ENCODE measurements at places on chromosomes 1 and 21.

GRCh38 chr1:145758116-145758515, 38.8 kb downstream of the CD160 start:
- no peak for DNase-seq

GRCh38 chr1:116260621-116261020, 112.4 kb upstream of the ATP1A1 start:
- no peak for DNase-seq

DNA sequence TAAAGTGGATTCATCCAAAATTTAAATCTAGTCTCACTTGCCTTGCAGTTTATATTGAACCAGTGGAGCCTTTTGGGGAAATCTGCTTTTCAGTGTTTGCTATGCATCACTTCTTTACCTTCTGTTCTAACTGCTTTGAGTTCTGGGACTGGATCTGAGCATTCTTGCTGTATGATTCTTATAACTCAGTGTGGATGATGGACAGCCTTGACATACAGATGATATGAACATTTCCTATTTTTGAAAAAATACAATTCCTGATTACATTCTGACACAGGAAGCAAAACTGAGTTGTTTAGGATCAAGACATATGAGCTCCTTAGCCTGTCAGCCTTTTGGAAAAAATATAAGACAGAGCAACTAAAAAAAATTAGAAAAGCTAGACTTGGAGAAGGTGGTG, 115.2 kb downstream of the DISP1 start:
- DNase-seq: no peak

GRCh38 chr21:38420140-38420539, 78.1 kb downstream of the ERG start:
- no peak for DNase-seq

GRCh38 chr1:185291652-185292051, 25.4 kb downstream of the IVNS1ABP start:
- DNase-seq: no peak

DNA sequence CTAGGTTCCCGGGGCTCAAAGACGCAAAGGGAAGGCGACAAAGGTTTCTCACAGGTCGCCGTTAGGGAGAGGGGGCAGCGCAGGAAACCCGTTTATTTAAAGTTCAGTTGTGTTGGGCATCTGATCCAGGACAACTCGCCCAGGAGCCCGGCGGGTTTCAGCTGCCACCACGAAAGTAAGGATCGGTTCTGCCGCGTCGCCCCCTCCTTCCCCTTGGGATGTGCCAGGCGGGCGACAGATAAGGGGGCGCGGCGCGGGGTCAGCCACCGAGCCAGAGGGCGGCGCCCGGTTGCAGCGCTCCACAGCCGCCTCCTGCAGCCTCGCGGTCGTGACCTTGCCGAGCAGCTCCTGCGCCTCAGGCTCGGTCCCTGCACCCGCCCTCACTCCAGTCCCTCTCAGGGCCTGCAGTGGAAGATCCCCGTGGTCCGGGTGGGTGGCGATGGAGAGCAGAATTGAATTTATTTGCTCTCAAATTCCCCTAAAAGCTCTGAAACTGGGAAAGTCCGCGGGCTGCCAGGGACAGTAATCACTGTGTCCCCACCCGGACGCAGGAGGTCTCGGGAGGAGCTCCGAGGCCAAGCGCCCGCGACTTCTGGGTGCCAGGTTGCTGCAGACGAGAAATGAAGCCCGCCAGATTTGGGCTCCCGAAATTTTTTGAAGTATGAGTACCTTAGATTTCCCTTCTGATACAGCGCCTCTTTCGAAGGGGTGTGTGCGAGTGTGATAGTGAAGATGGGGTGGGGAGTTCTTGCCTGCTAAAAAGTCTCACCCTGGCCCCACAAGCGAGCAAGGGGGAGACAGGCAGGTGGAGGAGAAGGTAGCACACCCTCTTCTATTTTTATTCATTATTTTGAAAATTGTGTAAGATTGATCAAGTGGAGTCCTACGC, 28.4 kb upstream of the NFIA start:
- no peak for DNase-seq

GRCh38 chr1:167251472-167251871, 30.8 kb downstream of the POU2F1 start:
- no peak for DNase-seq

- DNase-seq: no peak
Measured at GRCh38 chr21:21864321-21864840, 866.2 kb downstream of the NCAM2 start.

GRCh38 chr1:167643441-167643840, 13.4 kb downstream of the RCSD1 start:
- no peak for DNase-seq

DNA sequence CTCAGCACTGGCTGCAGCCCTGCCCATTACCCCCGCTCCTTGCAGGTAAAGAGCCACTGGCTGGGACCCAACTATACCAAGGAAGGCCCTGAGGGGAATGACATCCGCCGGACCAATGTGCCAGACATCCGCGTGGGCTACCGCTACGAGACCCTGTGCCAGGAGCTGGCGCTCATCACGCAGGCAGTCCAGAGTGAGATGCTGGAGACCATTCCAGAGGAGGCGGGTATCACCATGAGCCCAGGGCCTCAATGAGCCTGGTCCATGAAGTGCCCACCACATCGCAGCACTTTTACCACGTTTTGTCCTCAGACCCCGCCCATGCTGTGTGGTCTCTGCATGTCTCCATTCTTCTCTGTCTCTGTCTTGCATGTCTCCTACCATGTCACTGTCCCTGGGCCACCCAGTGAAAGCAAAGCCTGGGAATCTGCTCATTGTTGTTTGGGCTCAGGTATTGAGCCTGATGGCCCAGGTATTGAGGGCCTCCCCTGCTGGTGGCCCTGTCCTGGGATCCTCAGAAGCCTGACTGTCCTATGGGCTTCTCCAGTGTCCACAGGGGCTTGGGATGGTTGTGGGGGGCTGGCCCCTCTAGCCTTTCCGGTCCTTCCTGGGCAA, 11.4 kb downstream of the AMPD2 start:
- no peak for DNase-seq

DNA sequence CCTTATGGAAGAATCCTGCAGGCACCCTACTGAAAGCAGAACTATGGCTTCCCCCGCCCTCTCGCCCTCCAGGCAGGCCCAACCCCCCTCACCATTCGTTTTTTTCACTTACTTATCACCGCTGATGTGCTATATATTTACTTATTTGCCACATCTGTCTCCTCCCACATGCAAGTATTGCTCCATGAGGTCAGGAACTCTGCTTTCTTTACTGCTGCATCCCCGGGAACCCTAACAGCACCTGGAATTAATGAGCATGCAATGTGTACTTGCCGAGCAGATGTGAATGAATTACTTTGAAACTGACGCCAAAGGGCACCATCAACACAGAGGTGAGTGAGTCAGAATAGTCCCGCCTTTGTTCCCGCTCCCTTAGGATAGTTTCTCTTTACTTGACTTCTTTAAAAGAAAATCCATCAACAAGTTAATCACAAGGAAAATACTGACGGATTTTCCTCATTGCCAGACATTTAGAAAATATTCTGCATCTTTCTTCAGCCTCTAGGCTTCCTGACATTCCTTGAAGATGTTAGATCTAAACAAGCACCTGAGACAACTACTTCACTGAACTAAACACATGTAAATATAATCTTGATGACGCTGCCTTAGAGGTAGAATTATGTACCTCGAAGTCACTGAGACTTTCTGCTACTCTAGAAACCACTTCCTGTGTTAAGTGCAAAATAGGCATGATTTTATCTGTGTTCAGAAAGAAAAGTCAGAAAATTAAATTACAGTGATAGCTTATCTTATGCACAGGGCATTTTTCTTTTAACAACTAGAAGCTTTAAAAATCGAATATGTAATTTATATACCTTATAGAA, 17.5 kb upstream of the RAB4A start:
- DNase-seq: peak; percentile 50

DNA sequence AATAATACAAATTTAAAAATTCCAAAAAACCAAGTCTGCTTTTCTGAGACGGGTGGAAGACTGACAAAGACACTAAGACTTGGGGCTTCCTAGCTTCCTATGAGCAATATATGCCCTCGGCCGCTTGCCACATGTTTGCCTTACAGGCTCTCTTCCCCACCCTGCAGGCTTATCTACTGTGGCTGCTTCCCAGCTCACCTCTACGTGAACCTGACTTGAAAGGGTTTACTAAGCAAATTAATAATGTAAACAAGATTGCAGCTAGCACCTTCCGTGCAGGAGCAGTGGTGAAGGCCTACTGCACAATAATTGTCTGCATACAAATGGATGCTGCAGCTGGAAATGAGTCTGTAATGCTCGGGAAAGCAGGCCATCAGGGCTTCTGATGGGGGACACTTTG, 152.9 kb upstream of the DAB1 start:
- DNase-seq: peak; percentile 61

DNA sequence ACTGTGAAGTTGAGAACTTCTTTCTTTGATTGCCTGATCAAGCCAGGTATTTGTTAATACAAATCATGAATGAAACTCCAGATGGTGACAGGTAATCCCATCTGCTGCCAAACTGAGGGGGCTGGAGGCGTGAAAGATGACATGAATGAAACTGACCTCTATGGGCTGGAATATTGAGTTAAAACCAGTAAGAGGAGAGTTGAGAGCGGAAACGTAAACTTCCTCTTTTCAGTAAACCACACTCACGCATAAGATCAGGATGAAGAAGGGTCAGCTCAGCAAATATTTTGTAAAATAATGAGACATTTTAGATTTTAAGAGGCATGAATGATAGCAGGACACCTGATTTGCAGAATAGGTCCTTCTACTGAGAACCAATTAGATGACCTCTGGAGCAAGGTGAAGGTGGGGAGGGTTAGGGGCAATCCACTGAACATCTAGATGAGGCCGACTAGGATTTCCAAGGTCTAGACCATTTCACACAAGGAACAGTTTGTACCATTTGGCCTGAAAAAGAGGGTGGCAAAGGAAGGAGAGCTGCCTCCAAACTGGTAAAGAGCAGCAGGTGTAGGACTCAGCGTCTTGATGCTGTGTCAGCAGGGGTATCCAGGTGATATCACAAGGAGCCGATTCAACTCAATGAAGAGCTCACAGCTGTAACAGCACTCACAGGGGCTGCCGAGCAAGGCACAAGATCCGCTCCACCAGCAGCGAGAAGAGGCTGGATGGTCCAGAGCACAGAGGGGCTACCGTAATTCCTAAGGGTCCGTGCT, 132.6 kb downstream of the NTPCR start:
- DNase-seq: no peak

DNA sequence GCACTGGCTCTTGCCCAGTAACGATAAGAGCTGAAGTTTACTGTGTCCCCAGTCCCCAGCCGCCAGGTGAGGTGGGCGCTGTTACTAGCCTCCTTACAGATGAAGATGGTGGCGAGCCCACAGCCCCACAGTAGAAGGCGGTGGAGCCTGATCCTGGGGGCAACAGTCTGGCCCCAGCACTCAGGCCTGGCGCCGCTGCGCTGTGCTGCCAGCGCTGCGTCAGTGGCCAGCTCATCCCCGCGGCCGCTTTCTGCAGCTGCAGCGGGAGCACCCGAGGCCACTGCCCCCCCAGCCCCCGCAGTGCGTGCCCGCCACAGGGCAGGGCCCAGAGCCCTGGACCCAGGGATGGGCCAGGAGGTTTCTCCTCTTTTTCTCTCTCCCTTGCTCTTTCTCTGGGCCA, 13.3 kb downstream of the H6PD start:
- no peak for DNase-seq

- DNase-seq: no peak
Measured at GRCh38 chr1:90346757-90347156, 351.8 kb downstream of the ZNF326 start.

DNA sequence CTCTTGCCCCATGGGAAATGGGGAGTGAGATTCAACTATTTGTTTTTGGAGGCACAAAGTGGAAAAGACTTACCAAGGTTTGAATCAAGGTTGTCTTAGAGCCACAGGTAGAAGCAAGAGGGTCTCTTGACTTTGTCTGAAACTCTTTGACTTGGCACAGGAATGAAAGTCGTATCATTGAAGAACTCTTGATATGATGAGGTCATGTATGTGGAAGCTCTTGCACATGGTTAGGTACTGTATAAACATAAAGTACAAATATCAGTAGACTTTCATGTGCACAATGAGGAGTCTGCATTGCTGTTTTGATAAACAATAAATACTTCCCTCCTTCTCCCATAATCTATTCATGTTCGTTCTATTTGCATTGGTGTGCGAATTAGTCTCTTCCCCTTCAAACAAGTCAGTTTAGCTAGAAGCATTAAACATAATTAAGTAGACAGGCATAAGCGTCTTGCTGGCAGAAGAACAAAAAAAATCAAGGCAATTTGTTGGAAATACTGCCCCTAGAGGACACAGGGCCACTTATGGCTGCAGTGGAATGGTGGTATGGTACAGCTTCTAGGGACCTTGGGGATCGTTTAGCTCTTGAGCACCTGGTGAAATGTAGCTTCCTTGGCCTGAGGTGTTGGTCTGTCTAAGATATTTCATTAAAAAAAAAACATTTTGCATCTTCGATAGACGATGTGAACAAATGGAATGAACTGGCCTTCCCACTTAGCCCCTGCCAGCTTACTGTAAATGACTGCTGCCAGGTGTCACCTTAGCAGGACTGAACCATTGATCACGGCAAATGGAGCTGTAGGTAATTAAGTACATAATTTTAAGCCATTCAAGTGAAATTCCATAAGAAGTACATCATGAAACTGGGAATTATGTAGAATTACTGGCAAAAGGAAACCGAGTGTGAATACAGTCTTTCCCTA, 218.0 kb upstream of the GALNT2 start:
- peak; percentile 43 for DNase-seq

DNA sequence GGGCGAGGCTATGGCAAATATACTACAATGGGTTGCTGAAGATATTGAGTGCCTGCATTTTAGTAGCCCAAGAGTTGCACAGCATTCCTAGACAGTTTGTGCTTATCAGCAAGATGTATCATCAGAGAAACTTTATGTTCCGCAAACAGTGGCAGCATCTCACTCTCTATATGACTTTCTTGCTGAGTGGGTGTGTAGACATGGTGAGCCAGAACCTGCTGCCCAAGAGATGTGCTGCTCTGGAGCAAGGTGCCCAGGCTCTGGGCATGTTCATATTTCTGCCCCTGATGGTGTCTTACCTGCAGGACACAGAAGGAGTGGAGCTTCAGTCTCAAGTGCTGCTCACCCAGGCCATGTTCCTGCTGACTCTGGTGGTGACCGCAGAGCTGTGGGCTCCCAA, 8.2 kb upstream of the RGSL1 start:
- DNase-seq: no peak

DNA sequence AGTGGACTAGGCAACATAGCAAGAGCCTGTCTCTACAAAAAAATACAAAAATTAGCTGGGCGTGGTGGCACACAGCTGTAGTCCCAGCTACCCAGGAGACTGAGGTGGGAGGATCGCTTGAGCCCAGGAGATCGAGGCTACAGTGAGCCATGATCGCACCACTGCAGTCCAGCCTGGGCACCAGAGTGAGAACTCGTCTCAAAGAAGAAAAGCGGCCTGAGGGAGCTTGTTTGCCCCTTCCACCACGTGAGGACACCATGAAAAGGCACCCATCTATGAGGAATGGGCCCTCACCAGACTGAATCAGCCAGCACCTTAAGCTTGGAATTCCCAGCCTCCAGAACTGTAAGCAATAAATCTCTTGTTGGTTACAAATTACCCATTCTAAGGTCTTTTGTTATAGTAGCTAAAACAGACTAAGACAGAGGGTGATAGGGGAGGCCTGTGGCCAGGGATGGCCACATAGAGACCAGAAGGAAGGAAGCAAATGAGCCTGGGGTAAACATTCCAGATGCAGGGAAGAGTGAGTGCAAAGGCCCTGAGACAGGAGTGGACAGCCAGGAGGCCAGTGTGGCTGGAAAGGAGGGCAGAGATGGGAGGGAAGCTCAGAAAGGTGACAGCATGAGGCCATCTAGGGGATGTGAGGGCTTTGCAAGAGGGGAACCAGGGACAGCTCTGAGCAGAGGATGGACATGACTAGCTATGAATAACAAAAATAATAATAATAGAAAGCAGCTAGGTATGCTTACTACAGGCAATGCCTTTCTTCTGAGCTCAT, 120.1 kb downstream of the MATN1 start:
- DNase-seq: no peak

Measured in COR-L47 (cell line).